Dermis blood vessel endothelial cell (primary cell): ENCODE measurements at places on chromosomes 11 and 22. TPM values are rescaled to one million over a fixed set of nuclear protein-coding genes. Genes with fewer than 3 reads are reported as not detected.

- DNase-seq: peak; percentile 49
Measured at GRCh38 chr11:110433393-110434333, 3.9 kb downstream of the FDX1 start.

DNA sequence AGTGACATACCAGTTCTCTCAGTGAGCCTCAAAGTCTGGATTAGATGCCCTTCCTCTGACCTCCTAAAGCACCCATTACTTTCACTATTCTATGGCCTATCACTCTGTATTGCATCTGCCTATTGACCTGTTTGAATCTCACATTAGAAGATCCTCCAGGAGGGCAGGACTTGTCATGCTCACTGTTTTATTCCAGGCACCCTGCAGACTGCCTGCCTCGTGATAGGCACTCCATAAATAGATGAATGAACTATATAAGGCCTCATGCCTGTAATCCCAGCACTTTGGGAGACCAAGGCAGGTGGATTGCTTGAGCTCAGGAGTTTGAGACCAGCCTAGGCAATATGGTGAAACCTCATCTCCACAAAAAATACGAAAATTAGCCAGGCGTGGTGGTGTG, 160.1 kb upstream of the CADM1 start:
- no peak for DNase-seq

The MPZL2 gene
- 73.5 and 98.5 TPM in 2 replicates for total RNA-seq

GRCh38 chr11:71454470-71455113, 1.6 kb downstream of the NADSYN1 start:
- DNase-seq: no peak

The SLC25A18 gene
- total RNA-seq: not detected in 2 replicates
